Urothelium cell line (cell line): ENCODE measurements at places on chromosomes 1 and 21.

- no peak for DNase-seq
These were observed 185.2 kb downstream of the USH2A start for GRCh38 chr1:216237927-216238542.

GRCh38 chr1:174809755-174810280 lies 189.9 kb upstream of the CACYBP start:
- no peak for DNase-seq

GRCh38 chr1:208279826-208280588 lies 35.8 kb upstream of the PLXNA2 start:
- DNase-seq = no peak

DNA sequence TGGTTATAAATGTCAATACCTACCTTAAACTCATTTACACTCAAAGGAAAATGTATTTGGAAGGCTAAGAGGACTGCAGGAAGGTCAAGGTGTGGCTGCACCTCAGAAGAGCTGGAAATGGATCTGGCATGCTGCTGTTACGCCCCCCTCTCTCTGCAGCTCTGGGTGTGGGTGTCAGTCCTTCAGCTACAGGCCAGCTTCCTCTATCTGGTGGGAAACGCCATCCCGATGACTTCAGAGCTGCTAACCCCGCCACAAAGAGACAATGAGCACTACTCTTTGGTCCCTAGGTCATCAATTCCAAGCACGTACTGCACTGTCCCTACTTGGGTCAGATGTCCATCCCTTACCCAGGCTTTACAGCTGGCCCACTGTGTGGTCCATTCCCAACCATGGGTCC lies 74.2 kb downstream of the TEX35 start:
- no peak for DNase-seq

GRCh38 chr1:212827831-212828278 lies 19.6 kb downstream of the SPATA45 start:
- no peak for DNase-seq

DNA sequence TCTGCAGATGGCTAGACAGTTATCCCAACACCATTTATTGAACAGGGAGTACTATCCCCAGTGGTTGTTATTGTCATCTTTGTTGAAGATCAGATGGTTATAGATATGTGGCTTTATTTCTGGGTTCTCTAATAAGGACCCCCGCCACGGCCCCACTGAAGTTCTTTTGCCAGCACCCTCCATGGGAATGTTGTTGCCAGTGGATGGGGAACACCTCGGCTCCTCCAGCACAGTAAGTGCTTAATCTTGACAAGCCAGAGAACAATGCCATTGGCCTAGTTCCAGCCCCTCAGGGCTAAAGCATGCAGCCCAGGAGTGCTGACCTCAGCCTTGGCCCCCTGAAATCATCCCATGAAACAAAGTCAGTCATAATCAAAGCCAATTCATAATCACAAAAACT lies 337.6 kb downstream of the AGBL4 start:
- no peak for DNase-seq

- no peak for DNase-seq
These were observed 29.0 kb upstream of the CCDC190 start for GRCh38 chr1:162889989-162890388.

DNA sequence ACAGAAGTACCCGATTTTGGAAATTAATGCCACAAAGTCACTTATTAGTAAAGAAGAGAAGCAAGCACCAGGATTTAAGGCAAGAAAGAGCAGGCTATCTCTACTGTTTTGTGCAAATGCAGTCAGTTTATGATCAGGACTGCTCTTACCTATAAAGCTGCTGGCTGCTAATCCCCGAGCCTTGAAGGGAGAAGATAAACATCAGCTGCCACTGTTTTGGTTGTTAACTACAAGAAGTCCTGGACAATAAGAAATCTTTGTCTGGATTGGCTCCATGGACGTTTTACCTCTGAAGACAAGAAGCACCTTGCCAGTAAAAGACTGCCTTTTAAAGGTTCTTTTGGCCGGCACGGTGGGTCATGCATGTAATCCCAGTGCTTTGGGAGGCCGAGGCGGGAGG lies 21.4 kb downstream of the FRRS1 start:
- DNase-seq = no peak

DNA sequence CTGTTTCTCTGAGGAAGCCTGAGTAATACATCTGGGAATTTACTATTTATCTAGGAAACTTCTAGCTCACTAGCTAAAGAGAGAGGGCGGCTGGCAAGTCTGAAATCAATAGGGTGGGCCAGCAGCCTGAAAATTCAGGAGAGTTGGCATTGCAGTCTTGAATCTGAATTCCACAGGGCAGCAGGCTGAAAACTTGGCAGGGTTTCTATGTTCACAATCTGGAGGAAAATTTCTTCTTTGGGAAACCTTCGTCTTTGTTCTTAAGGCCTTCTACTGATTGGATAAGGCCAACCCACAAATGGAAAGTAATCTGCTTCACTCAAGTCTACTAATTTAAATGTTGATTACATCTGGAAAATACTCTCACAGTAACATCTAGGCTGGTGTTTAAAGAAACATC lies 101.0 kb upstream of the COG2 start:
- DNase-seq = no peak

GRCh38 chr1:9586147-9586766 lies 2.5 kb upstream of the TMEM201 start:
- no peak for DNase-seq

- DNase-seq = no peak
These were observed 16.1 kb downstream of the UBAP2L start for GRCh38 chr1:154236855-154237254.

DNA sequence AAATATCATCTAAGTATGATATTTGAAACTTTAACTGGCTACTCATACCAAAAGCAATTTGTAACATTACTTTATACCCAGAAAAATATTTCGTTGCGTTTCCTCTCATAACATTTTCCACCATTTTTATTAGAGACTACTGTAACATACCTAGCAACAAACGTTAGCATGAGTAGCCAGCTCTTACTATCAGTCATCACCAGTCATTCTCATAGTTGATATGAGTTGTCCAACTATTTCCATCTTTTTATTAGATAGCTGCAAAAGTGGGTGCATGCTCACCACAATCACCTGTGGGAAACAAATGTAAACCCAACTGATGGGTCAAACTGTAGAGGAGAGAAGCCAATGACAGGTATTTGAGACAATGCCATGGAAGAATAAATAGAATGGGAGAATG lies 114.6 kb downstream of the AKT3 start:
- DNase-seq = no peak

DNA sequence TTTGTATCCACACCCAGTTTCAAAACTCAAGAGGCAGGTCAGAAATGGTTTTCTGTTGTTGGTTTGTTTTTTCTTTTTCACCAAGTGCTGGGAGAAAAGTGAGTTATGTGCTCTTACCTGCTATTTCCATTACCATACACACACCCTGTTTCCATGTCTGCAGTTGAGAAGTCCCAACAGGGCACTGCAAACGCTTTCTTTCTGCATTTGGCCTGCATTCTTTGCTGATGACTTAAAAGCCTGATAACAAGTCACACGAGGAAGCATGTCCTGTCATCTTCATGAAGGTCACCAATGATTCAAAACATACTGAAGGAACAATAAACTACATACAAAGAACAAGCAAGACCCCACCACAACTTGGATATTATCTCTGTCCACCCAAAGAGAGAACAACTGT lies 24.8 kb upstream of the KCNE1 start:
- no peak for DNase-seq

- no peak for DNase-seq
These were observed 11.4 kb downstream of the SOX13 start for GRCh38 chr1:204084247-204084772.

- DNase-seq = no peak
These were observed 55.2 kb upstream of the NADK start for GRCh38 chr1:1833456-1833855.

DNA sequence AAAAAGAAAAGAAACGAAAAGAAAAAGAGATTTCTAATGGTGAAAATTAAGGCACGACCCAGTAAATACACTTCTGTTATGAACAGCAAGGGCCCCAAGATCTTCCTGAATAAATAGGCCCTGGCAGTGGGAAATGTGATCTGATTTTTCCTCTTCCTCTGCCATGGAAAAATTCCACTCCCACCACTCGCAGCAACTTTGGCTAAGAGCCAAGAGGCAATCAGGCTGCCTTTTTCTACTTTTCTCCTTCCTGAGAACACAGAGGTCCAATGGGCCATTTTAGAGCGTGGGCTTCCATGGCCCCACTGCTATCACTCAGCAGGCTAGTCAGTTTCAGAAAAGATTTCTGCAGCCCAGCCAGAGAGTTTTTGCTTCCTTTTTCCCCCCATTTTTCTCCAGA lies 33.7 kb upstream of the AK4 start:
- DNase-seq = peak; percentile 16

DNA sequence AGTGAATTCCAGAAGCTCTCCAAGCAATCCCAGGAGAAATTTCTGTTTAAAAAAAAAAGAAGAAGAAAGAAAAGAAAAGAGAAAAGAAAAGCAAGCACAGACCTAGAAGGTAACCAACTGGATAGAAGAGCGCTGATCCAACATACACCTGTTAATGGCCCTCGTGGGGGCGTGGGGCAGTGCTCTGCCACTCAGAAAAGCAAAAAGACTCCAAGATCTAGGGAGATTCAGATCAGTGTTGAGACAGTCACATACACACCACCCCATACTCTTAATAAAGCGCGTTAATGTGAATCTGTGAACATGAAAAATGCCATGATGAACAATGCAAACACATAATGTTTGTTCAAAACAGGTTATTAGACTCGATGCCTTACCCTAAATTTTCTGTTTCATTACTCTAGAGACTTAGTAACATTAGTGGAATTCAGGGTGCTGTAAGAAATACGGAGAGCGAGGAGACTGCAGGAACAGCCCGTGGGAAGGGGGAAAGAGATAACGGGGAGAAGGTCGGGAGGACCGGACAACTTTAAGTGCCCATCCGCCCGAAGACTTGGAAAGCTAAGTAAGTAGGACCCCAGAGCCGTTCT lies 406 bp downstream of the NME7 start:
- DNase-seq = no peak

DNA sequence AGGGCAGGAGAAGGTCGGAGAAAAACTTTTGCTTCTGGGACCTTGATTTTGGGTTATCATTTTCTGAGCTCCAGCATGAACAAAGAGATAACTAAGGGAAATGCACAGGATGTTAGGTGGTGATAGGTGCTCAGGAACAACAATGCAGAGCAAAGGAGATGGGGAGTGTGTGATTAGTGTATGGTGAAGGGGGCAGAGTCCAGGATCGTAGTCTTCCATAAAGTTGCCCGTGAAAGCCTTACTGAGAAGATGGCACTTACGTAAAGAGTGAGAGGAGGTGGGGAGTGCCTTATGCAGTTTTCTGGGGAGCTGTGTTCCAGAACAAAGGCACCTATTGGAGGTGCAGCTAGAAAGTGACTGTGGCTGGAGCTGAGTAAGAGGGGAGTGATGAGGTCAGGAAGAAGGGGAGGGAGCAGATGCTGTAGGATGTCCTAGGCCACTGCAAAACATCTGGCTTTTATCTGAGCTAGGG lies 11.6 kb downstream of the KCNK1 start:
- DNase-seq = no peak

GRCh38 chr1:114341856-114342255 lies 169.1 kb downstream of the TRIM33 start:
- DNase-seq = no peak

- DNase-seq = no peak
These were observed 6.2 kb upstream of the OSCP1 start for GRCh38 chr1:36456391-36456928.

- no peak for DNase-seq
These were observed 22.1 kb upstream of the KCNA10 start for GRCh38 chr1:110540891-110541685.

GRCh38 chr1:62725255-62725654 lies 37.1 kb upstream of the DOCK7 start:
- no peak for DNase-seq

DNA sequence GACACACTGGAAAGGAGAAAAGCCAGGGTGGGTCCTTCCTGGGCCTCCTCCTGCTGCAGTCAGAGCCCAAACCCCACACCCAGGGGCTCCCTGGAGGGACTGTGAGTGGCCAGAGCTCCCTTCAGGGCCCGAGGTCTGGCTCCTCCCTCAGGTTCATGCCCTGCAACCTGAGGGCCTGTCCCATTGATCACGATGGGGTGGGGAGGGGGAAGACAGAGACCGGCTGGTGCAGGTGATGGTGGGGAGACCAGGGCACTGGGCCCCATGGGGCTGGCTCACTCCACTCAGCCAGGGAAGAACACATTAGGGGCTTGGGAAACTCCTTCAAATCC lies 30.1 kb upstream of the NPPB start:
- no peak for DNase-seq

DNA sequence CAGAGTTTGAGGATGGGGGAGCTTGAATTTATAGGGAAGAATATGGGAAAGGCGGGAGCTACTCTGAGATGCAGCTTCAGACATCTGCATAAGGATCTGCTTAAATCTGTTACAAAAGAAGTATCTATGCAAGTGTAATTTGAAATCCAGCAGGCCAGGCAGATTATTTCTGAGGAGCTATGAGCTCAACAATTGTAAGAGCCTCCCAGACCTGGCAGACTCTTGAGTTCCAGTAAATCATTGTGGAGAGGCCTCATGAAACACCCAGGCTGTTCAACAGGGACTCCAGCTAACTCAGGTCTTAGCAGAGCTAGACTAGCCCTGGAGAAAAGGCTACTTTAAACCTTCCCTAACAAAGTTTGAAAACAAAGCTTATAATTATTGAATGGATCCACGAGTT lies 647.5 kb upstream of the CHRM3 start:
- no peak for DNase-seq

GRCh38 chr1:198700016-198700392 lies 61.2 kb downstream of the PTPRC start:
- no peak for DNase-seq

GRCh38 chr1:7171574-7171973 lies 386.3 kb downstream of the CAMTA1 start:
- no peak for DNase-seq

- DNase-seq = no peak
These were observed 190.7 kb downstream of the HLX start for GRCh38 chr1:221069986-221070385.

- no peak for DNase-seq
These were observed 116.3 kb downstream of the AKT3 start for GRCh38 chr1:243733670-243734307.

GRCh38 chr1:193685986-193686385 lies 499.6 kb upstream of the B3GALT2 start:
- DNase-seq = no peak

DNA sequence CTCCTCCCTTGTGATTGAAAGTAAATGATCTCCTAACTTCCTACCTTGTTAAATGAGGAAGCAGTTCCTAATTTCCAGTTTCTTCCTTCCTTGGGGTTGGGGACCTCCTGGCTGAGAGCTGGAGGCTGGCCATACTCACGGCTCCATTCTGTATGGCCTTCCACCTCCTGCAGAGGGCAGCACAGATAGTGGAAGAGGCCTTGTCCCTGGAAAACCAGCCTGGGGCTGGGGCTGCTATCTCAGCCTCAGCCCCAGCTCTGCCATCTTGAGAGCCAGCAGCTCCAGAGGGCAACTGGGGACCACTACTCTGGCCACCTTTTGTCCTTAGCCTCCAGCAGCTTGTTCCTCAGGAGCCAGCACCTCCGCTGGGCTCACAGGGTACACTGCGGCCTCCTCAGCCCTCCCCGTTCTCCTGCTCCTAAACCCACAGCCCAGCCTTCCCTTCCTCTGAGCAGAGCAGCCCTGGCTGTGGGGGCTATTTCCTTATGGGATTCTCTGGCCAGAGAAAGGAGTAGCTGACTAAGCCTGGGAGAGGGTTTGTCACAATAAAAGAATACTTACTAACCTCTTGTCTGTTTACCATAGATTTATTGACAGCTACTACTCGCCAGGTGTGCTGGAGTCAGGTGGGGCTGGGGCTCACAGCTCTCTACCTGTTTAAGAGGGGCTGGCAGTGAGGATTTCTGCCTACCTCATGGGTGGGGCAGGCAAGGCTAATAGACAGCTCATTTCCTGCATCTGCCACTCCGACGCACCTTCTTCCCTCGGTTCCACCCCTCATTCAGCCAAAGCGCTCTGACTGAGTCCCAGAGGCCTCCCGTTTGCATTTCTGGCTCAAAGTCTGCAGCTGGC lies 6.3 kb downstream of the TMEM234 start:
- peak; percentile 69 for DNase-seq
